ENCODE measurements at places on chromosomes 6 and 20.

GRCh38 chr20:59006167-59006863 lies 739 bp downstream of the CTSZ start:
- no peak for DNase-seq

DNA sequence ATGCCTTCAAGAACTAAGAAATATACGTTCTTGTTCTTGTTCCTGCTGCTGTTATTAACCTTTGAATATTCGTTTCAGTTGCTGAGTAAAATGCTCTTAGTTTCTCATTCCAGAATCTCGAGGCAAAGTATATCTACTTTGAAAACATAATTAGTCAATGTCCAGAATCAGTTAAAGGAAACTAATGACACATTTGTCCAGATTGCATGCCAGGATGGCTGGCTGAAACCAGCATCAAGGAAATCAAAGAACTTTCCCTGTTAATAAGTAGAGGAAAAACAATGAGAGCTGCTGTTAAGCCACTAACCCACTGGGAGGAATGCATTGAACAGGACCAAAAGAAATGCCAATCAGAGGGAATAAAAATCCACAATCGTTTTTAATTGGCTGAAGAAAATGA lies 196.9 kb downstream of the ALDH8A1 start:
- DNase-seq = peak; percentile 12

DNA sequence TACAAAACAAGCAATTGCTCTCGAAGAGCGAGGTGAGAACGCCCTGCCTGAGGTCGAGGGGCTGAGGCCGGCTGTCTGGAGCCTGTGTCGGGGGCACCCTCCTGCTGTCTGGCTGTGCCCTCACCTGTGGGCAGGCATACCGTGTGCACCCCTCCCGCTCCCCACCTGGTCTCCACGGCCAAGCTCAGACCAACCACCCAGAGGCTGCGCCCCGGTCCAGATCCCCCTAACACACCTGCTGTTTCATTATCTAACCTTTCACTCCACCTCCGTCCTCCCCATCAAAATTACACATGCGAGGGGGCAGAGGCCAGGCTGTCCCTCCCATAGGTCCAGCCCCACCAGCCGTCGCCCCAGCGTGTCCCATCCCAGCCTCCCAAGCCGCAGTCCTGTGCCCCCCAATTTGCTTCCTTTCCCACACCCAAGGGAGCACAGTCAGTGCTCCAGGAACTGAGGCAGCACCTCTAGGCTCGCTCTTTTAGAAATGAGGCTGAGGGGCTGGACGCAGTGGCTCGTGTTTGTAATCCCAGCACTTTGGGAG lies 35.2 kb downstream of the NTSR1 start:
- DNase-seq = no peak

DNA sequence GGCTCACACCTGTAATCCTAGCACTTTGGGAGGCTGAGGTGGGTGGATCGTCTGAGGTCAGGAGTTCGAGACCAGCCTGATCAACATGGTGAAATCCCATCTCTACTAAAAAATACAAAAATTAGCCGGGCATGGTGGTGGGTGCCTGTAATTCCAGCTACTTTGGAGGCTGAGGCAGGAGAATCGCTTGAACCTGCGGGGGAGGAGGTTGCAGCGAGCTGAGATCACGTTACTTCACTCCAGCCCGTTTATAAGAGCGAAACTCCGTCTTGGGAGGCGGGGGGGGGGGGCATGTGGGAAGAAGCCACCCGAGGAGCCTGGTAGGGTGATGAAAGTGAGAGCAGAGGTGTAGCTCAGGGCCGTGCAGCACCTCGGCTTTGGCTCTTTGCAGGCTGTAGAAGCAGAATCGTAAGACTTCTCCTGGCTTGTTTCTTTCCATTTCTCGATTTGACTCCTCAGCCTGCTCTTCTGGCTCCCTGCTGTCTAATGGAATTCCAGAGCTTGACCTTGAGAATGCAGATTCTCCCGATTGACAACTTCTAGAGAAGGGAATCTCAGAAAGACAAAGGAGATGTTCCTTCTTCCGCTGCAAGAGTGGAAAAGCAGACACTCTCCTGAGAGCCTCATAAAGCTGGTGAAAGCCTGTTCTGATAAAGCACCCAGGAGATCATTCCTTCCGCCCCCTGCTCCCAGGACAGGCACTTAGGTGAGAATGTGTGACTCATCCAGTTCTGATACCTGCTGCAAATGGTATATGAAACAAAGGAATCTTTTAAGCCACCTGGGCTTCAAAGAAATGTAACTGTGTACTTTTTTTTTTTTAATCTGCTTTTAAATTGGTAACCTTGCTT lies 26.0 kb upstream of the PPP1R16B start:
- DNase-seq = no peak

GRCh38 chr20:10242166-10242565 lies 23.5 kb downstream of the SNAP25 start:
- no peak for DNase-seq
